ENCODE measurements at places on chromosomes 16 and 17.

DNA sequence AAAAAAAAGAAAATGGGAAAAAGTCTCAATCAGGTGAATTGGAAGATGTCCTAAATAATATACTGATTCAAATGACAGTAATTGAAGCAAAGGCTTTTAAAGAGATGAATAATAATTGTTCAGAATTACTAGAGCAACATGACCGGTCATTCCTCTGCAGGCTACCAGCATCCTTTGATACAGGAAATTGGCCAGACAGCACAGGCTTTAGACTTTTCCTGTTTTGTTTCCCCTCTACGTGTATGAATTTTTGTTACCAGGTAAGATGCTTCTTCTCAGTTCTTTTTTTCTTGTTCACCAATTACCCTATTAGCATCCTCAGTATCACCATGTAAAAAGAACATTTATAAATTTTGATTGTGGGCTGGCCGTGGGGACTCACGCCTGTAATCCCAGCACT is 77.5 kb downstream of the RPGRIP1L start:
- DNase-seq, result no peak

DNA sequence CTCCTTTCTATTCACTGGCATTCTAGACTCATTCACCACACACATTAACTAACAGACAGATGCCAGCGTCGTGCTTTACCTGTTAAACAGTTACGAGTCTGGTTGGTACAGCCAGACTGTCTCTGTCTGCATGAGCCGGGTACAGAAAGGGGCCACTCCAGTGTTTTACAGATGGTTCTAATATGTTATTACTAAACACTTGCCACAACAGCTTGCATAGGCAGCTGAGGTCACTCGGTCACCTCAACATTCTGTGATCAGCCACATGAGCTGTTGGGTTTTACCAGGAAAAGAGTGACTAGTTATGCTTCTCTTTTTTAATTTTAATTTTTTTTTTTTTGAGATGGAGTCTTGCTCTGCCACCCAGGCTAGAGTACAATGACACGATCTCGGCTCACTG is 25.2 kb downstream of the CD300A start:
- DNase-seq, result no peak

DNA sequence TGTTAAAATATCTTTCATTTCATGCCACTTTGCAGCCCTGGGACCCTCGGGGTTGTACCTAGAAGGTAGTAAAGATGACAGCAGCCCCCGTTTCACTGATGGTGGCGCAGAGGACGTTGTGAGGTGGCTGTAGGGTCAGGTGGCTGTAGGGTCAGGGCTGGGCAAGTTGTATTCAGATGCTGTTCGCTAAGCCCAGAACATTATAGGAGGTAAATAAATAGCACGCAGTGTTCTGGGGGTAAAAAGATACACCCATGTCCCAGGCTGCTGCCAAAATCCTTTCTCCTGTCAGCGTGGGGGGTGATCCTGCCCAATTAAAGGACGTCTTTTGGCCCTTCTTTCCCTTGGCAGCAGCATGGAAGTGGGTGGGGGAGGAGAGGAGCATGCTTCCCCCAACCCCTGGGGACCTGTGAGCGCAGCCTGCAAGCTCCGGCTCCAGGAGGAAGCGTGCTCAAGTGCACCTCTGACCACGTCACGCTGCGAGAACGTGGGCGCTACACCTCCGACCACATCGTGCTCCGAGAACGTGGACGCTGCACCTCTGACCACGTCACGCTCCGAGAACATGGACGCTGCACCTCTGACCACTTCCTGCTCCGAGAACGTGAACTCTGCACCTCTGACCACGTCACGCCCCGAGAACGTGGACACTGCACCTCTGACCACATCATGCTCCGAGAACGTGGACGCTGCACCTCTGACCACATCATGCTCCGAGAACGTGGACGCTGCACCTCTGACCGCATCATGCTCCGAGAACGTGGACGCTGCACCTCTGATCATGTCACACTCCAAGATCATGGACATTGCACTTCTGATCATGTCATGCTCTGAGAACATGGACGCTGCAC is 182.1 kb downstream of the RPTOR start:
- no peak for DNase-seq

DNA sequence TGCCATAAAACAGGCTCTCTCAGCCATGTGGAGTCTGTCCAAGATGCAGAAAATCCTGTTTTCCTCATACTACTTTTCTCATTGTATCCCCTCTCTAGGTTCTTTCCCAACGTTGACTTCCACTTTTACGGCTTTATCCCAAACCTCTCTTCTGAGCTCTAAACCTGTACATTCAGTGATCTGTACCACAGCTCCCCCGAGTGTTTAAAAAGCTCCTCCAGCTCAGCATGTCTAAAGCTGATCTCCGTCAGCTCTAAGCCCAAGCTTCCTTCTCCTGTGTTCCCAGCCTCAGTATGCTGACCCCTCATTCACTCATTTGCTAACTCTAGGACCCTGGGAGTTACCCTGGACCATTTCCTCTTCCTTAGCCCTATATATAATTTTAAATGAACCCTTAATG is 144.6 kb downstream of the DNAH9 start:
- no peak for DNase-seq

DNA sequence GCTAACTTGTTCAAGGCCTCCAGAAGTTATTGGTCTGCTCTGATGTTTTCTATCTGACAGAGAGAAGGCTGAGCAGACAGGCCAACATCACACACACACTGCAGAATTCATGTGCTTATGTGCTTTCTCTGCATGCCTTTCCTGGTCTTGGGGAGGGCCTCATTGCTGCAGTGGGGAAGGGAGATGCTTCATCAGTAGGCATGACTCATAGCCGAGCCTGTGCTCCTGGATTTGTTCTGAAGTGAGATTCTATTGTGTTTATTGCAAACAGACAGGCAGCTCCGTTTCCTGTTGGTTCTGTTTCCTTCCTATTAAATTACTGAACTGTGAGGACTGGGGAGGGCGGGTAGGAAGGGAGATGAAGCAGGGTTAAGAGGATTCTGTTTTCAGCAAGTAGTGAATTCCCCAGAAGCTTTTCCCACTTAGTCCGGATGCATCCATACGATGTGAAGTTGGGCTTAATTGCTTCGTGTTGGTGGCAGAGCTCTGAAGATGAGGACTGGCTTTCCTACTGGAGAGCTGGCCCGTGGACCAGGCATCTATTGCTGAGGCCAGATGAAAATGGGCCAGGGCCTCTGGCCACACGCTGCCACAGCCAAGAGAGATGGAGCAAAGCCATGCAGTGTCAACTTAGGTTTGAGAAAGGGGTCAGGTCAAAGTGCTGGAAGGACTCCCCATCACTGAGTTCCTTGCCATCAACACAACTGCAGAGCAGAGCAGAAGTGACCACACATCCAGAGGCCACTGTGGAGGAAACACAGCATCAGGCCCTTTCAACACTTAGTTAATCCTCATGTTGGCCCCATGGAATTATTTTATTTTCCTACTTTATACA is 179.3 kb downstream of the UTP18 start:
- DNase-seq, result no peak

GRCh38 chr17:29835435-29836351 is 94.3 kb downstream of the SSH2 start:
- DNase-seq, result no peak

DNA sequence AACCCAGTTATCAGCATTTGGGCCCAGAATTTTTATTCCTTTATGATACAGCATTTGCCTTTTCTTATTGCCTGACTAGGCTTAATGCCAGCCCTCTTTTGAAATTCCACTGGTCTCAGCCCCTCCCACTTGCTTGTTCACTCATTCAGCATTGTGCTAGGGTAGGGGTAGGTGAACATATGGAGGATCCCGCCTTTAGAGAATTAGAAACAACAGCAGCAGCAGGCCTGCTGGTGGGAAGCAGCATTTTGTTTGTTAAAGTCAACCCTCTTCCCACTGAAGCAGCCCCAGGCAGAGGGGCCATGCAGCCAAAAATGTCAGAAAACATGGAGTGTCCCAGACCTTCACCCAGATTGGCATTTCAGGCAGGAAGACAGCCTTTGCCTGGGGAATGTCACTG is 1355.2 kb downstream of the CDH8 start:
- DNase-seq, result no peak

GRCh38 chr17:44832805-44833204 is 2.7 kb upstream of the GJC1 start:
- DNase-seq, result no peak

DNA sequence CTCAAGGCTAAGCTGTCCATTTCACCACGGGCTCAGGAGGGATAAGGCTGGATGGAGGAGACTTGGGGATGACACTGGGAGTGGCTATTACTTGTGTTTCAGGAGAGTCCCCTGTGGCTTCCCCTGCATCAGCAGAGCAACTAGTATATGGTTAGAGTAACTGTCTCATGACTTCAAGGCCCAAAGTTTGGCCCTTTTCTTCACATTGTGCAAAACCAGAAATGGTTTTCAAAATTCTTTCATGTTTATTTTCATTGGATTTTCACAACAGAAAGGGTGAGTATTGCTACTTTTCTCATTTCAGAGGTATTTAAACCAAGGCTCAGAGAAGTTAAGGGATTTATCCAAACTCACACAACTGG is 18.1 kb upstream of the TAC4 start:
- DNase-seq, result no peak

GRCh38 chr16:31486045-31486444 is 3.1 kb downstream of the SLC5A2 start:
- DNase-seq, result no peak

DNA sequence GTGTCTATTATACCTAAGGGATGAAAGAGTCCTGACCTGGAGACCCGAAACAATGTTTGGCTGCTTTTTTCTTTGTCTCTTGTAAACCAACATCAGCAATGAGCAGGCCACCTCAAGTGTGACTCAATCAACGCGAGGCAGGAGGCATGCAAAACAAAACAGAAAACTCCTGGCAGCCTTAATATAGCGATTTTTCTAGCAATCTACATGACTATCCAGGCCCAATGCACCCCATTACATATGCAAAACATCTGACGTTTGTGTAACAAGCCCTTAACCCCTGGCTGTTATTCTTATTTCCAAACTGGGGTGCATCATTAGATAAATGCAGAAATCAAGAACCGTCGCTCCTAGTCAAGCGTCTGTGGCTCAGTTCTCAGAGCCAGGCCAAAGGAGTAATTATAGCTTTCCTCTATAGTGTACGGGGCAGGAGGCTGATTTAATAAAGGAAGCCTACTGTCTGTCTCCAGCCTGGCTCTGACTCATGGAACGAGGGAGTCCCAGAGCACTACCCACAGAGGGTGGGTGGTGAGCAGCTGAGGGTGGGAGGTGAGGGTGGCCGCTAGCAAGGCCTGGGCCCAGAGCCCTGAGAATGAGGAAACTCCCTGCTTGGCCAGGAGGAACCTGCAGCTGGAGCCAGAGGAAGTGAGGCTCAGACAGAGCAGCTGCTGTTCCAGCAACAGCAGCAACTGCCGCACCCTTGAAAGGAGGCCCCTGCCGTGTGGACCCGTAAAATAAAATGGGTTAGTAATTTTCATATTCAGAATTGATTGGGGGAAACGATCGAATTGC is 43.9 kb downstream of the CHD9 start:
- DNase-seq, result no peak

DNA sequence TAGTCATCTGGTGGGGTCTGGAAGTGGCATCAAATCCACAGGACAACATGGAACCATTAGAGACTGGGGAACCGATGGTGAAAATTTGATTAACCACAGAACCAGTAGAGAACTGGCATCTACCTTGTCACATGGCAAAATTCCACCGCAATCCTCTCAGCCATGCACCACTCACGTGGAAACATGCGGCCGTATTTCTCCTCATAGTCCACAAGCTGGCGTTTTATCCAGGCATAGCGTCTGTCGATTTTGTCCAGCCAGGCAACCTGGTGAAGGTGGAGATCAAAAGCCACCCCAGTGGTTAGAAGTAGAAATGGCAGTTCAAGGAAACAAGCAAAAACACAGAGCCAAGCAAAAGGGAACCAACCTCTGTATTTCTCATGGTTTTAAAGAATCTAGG is 87.6 kb downstream of the VPS53 start:
- no peak for DNase-seq

GRCh38 chr17:60602385-60602742 is 2.4 kb downstream of the PPM1D start:
- no peak for DNase-seq

GRCh38 chr17:46212634-46213435 is 19.6 kb upstream of the KANSL1 start:
- DNase-seq, result peak; percentile 47

DNA sequence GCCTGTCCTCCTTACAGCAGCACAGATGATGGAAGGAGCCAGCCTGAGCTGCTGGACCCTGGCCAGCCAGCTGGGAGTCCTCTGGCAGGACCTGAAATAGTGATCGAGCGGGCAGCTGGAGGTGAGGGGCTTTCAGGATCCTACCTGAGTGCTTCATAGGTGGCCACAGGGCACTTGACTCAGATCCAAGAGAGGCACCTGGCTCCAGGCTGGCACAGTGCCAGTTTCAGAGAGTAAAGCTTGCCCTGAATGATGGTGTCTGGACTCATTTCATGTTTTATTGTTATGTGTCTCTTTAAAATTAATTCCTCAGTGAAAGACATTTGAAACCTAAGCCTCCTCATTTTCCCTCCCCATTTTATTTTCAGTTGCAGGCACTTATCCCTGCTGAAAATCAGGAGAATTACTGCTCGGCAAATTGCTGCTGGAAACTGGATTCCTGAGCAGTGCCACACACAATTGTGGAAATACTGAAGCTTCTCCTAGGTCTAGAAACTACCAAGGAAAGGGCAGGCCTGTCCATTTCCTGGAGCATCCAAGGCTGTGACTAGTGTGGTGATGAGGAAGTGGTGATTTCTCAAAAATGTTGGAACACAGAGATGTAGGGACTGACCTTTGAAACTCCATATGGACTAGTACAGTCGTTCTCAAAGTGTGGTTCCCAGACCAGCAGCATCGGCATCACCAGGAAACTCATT is 16.1 kb upstream of the ADAMTS18 start:
- DNase-seq, result no peak

DNA sequence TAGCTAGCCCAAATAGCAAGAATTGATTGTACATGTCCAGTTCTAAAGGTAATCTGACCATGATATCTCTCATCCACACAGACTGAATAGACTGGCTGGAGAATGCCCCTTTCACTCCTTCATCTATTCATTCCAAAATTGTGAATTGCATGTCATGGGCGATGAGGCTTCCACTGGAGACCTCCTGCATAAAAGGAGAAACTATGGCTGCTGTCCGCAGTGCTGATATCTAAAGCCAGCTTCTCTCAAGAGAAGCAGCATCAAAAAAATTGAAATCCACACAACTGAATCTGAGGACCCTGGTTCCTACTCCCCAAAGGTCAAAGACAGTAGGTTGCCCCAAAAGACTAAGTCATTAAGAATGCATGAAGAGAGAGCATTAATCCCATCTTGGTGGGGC is 7.9 kb upstream of the SCNN1G start:
- DNase-seq, result no peak

GRCh38 chr16:29975811-29976511 is 2.3 kb downstream of the TAOK2 start:
- no peak for DNase-seq

GRCh38 chr16:81770008-81770407 is 9.1 kb upstream of the PLCG2 start:
- DNase-seq, result no peak

DNA sequence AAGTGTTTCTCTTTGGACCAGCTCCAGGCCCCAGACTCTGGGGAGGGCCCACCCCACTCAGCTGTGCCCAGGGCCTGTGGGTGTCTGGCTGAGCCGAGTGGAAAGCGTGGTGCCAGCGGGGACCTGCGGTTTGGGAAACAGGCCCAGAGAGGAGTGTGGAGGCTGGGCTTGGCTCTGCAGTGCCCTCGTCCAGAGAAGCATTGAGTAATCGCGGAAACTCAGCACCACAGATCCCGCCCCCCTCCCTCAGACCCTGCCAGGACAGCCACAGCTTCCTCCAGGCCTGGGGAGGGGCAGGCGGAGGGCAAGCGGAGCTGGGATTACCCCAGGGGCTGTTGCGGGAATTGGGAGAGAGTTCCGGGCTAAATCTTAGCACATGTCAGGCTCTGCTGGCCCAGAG is 14.6 kb upstream of the PITPNA start:
- DNase-seq, result no peak

GRCh38 chr16:67979955-67980678 is at the start of gene DPEP3:
Gene DPEP3, minus strand, starts transcription at chr16:67980499. Its CDS starts 119 bp downstream, at chr16:67980380.
- DNase-seq, result no peak

Measured in stimulated activated CD8-positive, alpha-beta memory T cell treated with anti-CD3 and anti-CD28 coated beads, Interleukin-2, amount 100 ng/mL, for 1 hour (primary cell).